ENCODE measurements at places on chromosomes 2 and 18.

DNA sequence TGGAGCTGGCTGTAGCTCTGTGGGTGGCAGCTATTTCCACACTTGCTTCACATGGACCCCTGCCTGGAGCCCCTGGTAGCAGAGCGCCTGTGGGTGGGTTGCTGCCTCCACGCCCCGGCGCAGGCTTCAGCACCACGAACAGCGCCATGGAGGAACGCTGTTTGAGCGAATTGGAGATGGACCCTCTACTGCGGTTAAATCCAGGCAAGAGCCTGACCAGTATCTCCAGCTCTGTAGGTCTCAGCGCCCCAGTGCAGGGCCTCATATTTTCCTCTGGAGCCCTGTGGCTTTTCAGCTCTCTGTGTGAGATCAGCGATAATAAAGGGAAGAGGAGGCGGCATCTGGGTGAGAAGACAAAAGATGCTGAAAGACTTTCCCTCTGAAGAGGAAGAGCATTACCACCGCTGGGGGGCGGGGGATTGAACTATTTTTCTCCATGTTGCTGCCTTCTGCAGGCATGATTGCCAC, 12.0 kb downstream of the ONECUT2 start:
- DNase-seq, result peak; percentile 22

- no peak for DNase-seq
These were observed 158.1 kb downstream of the DOCK10 start for GRCh38 chr2:224884188-224884587.

GRCh38 chr18:64100116-64100922, 48.6 kb downstream of the LINC00305 start:
- no peak for DNase-seq

- no peak for DNase-seq
These were observed 10.7 kb downstream of the C2orf74 start for GRCh38 chr2:61172671-61173070.

DNA sequence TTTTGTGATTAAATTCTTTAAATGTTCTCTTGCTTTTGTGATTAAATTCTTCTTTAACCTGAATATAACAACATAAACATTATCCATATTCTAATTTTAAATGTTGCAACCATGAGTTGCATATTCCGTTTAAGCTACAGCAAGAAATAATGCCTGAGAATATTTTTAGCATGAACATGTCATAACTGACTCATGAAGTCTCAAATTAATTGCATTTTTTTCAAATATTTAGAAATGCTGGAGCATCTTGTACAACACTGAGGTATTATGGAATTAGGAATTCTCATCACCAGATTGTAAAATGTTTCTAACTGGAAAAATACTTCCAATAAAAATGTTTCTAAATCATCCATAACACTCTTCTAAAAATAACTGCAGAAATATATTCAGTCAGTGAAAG, 14.7 kb downstream of the ROCK2 start:
- DNase-seq, result no peak

DNA sequence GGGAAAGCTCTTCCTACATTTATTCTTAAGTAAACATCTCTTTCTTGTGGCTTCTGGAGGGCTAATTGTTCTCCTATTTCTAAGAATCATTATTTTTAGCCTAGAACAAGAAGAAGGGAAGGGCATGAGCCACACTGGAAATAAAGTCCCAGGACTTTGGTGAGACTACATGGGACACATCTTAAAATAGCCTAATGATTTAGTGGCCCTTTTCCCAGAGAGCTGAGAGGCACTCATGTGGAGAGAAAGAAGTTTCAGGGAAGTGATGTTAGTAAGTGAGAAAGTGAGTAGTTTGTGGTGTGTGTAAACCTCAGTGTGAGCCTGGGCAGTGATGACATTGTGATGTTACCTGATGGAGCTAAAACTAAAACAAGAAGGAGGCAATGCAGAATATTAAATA, 14.6 kb downstream of the ITGA4 start:
- DNase-seq, result no peak

- no peak for DNase-seq
These were observed 96.8 kb upstream of the FZD7 start for GRCh38 chr2:201936817-201937216.

DNA sequence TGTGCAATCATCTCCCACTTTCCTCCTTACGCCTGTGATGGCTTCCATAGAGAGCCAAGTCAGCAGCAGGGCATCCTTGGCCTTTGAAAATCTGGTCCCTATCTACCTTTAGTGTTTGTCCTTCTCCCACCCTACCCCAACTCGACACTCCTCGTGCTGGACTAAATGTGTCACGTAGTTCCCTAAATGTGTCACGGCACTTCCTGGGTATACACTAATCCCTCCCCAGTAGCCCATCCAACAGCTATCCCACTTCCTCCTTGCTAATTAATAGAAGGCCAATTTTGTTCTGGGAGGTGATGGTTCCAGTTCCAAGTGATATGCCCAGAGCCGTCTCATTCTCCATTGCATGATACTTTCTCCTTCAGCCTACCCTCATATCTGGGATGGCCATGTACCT, 36.5 kb upstream of the ZFP36L2 start:
- DNase-seq, result no peak

GRCh38 chr2:74777161-74777900, 56.6 kb upstream of the HK2 start:
- DNase-seq, result peak; percentile 5

DNA sequence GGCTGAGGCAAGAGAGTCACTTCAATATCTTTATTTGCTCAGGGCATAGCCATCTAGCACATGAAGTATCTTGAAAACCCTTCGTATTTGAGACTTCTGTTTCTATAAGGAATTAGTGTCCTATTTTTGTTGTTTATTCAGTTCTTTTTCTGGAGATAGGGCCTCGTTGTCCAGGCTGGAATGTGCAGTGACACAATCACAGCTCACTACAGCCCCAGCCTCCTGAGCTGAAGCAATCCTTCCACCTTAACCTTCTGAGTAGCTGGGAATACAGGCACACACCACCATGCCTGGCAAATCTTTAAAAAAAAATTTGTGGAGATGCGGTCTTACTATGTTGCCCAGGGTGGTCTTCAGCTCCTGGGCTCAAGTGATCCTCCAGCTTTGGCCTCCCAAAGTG, 50.6 kb downstream of the PSMD14 start:
- DNase-seq, result no peak

DNA sequence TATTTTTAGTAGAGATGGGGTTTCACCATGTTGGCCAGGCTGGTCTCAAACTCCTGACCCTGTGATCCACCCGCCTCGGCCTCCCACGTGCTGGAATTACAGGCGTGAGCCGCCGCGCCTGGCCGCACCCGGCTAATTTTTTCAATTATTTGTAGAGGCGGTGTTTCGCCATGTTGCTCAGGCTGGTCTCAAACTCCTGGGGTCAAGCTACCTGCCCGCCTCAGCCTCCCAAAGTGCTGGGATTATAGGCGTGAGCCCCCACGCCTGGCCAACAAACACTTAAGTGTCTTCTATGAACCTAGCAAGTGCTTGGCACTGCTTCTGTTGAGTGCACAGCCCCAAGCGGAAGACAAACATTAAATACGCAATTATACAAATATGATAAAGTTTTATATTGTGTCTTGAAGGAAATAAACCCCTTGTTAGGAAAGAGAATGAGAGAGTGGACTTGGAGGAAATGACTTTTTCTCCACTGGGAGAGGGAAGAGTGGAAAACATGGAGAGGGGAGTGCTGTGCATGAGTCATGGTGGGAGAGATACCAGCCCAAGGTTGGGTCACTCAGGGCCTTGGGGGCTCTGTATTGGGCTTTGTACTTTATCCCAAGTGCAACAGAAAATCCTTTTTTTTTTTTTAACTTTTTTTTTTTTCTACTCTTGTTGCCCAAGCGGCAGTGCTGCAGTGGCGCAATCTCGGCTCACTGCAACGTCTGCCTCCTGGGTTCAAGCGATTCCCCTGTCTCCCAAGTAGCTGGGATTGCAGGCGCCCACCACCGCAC, 41.4 kb upstream of the ACTR2 start:
- no peak for DNase-seq

DNA sequence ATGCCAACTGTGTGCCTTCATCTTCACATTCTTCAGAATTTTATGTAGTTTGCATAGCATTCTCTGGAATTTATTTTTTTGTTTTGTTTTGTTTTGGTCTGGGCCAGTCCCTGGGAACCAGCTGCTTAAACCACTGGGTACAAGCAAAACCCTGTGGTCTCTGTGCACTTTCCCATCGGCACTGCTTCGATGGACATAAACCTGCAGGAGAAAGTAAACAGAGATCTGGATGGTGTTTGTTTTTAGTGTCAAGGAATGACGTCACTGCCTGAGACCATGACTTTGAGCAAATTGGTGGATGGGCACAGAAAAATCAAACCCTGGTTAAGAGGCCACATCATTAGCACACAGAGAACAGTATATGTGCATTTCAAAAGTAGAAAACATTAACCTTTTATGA, 64.7 kb upstream of the RASGRP3 start:
- DNase-seq, result no peak

GRCh38 chr2:54655046-54655809, 68.2 kb upstream of the EML6 start:
- no peak for DNase-seq

DNA sequence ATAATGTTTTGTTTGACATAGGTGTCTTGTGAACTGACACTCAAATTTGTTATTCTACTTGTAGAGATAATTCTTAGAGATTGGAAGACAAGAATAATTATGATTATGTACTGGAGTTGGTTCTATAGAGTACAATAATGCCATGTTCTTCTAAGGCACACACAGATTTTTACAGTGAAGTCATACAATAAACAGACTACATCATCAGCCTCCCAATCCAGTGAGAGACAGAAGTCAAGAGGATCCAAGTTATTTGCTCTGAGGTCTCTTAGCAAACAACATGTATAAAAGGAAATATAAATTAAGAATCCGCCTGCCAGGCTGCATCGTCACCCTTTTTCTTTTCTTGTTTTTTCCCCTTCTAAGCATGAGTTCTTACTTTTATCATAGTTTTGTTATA, 613.5 kb upstream of the SETBP1 start:
- no peak for DNase-seq

GRCh38 chr2:17476064-17476463, 42.2 kb downstream of the RAD51AP2 start:
- no peak for DNase-seq

- no peak for DNase-seq
These were observed 50.2 kb downstream of the SKA1 start for GRCh38 chr18:50424877-50425690.

GRCh38 chr2:168365094-168365621, 90.9 kb upstream of the CERS6 start:
- no peak for DNase-seq

- DNase-seq, result no peak
These were observed 81.7 kb downstream of the EPC2 start for GRCh38 chr2:148726228-148726627.

DNA sequence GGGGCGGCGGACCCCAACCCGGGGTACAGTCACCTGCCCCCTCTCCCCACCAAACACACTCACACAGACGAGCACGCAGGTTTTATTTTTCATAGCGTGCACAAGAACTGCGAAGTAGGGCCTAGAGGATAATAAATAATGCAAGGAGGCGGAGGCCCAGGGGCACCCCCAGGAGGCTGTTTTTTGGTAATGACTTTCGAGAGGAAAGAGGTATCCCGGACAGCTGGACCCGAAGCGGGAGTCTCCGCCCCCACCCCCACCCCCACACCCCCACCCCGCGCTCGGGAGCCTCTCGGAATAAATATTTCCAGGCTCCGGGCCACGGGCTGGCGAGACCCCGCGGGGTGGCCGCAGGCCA, 3.4 kb downstream of the CYP26B1 start:
- DNase-seq, result no peak

DNA sequence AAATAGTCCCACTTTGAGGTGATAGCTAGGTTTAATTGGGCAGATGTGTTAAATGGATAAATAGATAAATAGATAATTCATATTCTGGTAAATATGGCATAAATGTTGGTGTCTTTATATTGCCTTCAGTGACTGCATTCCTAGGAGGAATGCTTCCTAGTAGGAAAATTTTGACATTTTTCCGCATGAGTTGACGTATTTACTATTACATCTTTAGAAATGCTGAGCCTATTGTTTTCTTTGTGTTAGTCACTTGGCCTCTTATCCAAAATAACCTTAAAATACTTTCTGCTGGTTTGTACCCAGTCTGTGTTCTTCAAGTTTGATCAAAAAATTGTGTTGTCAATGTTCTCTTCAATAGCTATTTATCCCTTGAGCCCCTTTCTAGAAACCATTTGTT, 495.6 kb upstream of the ZEB2 start:
- no peak for DNase-seq

DNA sequence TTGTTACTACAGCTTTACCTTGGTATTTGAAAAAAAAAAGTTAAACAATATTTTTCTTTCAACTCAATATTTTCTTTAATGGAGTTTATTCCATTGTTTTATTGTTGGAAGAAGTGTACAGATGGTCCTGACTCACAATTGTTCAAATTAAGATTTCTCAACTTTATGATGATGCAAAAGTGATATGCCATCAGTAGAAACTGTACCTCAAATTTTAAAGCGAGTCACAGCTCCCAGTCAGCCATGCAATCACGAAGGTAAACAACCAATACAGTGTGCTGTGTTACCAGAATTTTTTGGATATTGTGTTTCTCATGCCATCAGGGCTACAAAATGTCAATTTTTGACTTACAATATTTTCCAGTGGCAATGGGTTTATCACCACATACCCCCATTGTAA, 54.0 kb upstream of the COL5A2 start:
- no peak for DNase-seq

DNA sequence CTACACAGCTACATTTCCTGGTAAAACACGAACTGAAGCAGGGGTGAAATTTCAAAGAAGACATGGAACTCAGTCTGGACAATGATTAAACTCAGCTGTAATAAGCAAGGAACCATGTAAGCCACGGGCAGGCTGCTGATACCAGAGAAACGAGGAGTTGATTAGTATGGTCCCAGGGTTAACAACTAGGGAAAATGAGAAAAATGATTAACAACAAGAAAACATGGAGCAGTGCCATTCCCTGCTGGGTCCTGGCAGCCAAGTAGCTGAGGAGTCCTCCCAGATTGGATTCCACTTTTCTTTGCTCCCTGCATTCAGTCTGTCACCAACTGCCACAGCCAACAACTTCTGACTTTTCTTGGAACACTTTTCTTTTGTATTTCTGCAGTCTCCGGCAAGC, 517.0 kb upstream of the KLHL29 start:
- DNase-seq, result no peak

- DNase-seq, result no peak
These were observed 14.4 kb downstream of the IWS1 start for GRCh38 chr2:127511917-127512316.

- no peak for DNase-seq
These were observed 187.0 kb upstream of the FN1 start for GRCh38 chr2:215622837-215623236.

- DNase-seq, result no peak
These were observed 17.9 kb upstream of the IL18R1 start for GRCh38 chr2:102337481-102338386.

DNA sequence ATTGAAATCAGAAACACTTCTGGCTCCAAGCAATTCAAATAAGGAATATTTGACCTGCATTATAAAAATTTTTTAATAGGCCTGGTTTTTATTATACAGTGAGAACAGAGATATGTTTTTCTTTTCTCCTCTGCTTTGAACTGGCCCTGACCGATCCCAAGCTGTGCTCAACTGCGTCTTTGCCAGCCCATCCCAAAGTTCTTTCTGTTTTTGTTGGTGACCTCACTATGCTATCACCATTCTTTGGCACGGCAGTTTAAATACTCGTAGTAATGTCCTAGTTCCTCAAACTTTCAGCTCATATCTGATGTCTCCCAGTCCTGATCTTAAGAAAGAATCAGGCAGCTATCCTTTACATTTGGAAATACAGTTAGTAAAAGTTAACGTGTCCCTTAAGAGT, 42.3 kb upstream of the NETO1 start:
- DNase-seq, result no peak
